ENCODE measurements at places on chromosomes 3 and 15.

DNA sequence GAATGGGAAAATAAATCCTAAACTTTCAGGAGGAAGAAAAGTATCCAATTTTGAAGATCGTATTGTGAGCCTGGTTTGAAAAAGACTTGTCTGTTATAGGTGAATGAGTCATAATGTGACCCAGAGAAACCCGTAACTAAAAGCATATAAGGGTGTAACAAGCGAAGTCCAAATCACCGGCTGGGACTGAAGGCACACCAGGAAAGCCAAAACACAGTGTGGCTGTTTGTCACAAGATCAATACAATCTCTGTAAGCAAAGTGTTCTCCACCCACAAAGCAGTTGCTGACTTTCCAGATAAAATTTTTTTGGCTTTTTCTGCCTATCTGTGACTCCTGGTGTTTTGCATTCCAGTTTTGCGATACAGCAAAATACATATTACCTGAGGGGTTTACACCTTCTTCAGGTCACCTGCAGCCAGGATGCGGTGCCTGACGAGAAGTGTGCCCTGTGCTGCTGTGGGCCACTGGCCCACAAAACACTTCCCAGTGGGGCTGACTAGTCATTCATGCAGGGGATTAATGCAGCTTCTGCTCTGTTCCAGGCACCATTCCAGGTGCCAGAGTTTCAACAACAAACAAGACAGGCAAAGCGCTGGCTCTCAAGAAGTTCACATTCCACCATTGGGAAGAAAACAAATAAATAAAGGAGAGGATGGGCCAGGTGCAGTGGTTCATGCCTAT lies 14.4 kb downstream of the HES1 start:
- no peak for DNase-seq

- DNase-seq, result no peak
These were observed 56.8 kb downstream of the DNAH1 start for GRCh38 chr3:52372822-52373504.

DNA sequence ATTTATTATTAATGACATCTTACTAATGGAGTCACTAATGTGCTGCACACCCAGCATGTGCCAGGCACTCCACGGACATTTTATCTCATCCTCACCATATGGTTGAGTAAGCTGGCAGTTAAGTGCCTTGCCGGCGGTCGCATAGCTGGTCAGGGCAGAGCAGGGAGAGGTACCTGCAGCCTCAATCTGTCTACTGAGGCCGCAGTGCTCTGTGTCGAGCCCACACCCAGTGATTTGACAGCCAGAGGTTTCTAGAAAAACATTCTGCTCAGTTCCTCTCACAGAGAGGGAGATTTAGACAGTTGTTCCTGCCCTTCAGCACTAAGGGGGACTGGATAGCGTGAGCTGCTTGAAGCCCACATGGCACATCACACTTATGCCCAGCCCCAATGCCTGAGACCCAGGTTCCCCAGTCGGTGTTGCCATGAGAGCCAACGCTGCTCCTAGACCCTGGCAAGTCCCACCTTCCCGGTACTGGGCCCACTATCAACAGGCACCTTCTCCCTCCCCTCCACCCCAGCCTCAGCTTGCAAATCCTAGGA lies 2.6 kb downstream of the LIPC start:
- DNase-seq, result no peak

DNA sequence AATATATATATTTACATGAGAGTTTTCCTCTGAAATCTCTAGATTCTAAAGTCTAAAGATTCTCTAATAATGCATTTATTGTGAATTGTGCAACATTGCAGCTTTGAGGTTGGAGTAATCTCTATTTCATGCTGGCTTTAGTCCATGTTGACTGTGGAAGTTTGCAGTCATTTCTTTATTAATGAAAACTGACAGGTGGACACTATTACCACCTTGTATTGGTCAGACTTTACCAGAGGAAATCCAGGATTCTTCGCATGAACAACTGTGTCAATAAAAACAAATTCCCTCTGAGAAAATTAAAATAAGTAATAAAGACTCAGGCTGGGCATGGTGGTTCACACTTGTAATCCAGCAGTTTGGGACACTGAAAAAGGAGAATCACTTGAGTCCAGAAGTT lies 274.1 kb downstream of the SHQ1 start:
- no peak for DNase-seq

DNA sequence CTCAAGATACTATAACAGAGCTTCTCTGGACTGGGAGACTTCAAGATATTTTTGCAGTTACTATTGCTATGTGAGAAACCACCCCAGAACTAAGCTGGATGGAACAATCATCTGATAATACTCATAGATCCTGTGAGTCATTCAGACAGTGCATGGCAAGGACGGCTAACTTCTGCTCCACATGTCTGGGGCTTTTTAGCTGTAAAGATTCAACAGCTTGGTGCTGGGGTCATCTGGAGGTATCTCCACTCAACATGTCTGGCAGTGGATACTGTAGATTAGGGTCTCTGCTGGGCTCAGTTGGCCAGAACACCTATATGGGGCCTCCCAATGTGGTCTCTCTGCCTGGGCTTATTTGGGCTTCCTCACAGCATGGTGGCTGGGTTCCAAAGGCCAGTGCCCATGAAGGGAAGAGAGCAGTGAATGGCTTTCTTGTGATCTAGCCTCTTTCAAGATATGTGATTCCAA lies 117.3 kb upstream of the SLC7A14 start:
- DNase-seq, result no peak

DNA sequence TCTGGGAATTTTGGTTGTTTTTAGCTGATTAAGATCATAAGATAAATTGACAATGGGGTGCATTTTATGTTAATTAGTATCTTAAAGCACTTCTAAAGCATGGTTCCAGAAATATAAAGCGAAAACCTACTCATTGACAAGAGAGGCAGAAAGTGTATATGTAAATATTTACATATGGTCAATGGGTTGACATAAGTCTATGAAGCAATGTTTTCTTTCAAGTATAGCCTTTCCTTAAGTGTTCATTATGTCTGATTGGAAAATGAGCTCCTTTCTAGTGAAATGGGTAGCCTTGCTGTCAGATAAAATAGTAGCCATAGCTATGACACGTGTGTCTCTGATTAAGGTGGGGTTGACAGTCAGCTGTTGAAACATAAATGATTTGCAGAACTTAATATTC lies 365.2 kb upstream of the AGTR1 start:
- DNase-seq, result no peak

GRCh38 chr3:130688015-130688688 lies 58.5 kb downstream of the PIK3R4 start:
- DNase-seq, result no peak

DNA sequence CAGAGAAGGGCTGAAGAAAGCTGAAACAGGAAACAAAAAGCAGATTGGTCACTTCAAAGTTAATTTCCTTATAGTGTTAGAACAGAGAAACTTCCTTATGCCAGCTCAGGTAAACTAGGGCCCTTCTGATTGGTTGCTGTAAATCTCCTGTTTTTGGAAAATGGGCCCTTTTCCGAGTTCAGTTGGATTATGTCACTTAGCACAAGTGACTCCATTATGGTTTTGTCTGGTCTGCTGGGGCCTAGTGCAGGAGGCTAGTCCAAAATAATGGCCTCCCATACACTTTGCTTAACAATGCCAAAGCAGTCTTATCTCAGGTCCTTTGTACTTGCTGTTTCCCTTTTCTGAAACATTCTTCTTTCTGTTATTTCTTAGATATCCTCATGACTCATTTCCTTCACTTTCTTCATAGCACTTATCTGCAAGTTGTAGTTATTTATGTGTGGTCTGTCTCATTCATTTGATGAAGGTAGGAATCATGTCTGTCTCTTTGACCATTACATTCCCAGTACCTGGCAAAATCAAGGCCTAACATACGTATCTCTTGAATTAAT lies 7.7 kb upstream of the DCP1A start:
- DNase-seq, result no peak

DNA sequence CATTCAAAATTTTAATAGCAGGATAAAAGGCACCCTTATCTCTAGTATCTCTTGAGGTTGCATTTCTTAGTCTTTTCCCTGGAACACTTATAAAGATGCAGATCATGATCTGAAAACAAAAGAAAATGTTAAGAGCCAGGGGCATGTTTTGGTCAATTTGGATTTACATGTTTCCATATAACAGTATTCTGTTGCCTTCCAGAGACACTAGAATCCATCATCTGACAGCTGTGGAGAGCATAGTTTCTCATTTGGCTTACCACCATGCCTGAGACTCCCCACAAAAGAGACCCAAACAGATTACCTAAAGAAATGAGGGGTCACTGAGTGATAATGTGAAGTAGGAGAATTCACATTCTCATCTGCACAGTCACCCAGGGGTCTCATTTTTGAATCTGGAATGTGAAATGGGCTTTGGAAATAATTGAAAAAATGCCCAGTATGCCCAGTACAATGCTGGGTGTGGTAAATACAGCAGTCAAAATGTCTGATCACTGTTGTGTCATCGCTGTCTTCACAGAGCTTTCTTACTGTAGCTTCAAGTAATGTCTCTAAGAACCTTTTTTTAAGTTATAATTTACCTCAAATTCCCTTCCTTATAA lies 79.9 kb upstream of the ZBTB20 start:
- no peak for DNase-seq

DNA sequence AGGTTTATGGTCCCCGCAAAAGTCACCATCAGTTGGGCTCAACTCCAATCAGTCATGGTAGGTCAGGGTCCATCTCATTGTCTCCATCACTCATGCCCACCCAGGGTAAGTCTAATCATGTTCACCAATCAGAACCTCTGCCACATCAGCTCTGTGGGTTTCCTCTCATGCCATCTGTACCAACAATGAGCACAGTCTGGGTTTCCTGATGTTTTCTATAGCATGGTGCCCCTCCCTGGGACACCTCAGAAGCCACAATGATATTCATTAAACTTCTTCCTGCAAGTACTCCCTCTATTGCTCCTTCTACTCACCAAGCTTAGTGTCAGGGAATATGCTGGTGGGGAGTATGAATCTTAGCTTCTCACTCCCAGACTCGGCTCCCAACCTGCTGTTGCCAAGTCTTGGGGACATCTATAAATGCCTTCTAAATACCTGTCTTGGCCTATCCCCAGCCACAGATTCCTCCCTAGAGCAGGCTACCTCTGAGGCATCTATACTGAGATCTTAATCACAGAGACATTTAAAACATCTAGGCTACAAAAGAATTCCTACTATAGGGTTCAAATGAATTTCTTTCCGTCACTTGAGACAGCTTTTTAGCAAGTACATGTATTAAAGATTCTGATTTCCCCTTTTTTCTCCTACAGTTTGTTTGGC lies 5.0 kb upstream of the CCR2 start:
- no peak for DNase-seq

- DNase-seq, result peak; percentile 10
These were observed 608.4 kb downstream of the CADM2 start for GRCh38 chr3:85567071-85567676.

DNA sequence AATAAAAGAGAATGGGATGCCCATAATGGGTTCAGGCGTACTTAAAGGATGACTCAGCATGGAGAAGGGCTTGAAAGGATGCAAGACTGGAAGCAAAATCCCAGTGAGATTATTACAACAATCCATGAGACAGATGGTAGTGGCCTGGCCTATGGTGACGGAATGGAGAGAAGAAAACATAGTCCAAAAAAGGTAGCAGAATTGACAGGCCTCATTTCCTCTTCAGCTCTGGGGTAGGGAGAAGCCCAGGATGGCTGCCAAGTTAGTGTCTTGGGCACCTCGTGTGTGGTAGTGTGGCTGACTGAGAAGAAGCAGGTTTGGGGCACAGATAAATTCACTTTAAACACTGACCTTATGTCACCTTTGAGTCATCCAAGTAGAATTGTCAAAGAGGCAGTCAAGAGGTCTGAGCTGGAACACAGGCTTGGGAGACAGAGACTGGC lies 18.1 kb downstream of the MB21D2 start:
- DNase-seq, result no peak

GRCh38 chr15:92277776-92278175 lies 115.9 kb upstream of the ST8SIA2 start:
- peak; percentile 23 for DNase-seq

DNA sequence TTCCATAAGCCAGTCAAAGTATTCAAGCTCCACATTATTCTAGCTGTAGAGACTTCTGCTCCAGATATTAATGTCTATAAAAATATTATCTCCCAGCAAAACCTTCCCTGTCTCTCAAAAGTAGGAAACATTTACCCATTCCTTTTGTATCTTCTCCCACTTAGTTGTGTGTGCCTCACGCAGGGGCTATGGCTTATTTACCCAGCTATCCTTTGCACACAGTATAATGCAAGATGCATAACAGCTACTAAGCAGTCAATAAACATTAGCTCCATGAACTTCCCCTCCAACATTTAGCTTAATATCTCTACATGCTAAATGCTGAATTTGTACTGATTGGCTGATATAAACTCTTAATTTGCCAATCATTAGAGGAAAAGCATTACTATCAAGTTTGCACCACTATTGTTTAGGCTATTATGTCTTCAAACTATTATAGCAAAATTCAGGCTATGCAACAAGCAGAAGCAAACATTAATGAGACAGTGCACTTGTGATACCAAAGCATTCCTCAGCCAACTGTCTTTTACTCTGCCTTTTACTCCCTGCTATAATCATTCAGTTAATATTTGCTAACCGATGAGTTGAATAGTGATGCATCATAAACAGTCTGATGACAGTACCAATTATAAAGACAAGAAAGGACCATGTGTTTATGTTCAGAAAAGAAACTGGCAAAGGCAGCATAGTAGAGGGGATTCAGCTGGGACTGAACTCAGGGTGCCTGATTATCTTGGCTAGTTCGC lies 81.2 kb downstream of the PLCH1 start:
- DNase-seq, result no peak

- no peak for DNase-seq
These were observed 1026.8 kb upstream of the NR2F2 start for GRCh38 chr15:95303713-95304112.

DNA sequence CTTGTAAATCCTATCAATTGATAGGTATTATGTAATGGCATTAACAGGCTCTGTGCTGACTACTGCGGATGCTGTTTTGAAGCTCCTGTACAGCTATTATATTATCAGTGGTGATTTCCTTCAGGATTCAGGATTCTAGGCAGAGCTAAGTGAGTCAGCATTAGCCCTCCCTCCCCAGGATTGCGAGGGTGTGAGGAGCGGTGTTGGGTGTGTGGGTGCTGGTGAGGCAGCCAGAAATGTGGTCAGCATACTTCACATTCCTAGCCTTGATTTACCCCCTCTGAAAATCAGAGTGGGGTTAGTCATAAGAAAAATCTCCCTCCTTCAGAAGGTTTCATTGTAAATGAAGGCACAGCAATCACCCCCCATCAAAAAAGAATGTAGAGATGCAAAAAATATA lies 72.5 kb downstream of the SNTN start:
- DNase-seq, result no peak

DNA sequence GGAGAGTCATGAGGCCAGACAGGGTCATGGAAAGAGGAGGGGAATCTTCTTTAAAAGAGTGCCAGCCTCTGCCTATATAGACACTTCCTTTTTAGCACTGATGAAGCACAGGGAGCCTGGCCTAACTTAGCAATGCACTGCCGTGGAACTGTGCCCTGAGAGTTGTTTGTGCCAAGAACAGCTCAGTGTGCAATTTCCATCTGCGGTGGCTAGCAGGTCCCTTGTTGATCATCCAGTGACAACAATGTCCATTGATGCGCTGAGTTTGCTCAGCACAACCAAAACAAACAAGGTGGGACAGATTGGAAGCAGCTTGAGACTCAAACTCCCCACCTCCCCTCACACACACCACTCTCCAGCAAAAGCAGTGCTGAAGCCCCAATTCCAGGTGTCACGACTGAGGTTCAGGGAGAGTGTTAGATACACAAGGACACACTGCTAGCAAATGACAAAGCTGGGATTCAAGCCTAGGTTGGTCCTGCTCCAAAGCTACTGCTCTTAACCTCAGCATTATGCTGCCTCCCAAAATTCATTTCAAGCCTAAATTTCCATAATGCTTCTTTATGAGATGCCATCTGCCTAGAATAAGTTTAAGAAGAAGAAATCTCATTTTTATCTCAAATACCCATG lies 316.6 kb upstream of the UBE2E2 start:
- no peak for DNase-seq

- DNase-seq, result no peak
These were observed 152.6 kb downstream of the GREM1 start for GRCh38 chr15:32870240-32871033.
